Activated CD8-positive, alpha-beta memory T cell treated with anti-CD3 and anti-CD28 coated beads, Interleukin-2, amount 10 ng/mL, durations not matched to agents 7 days and 5 days (primary cell): ENCODE measurements at places on chromosomes 3 and 15.
A peak's percentile ranks its signal among the peaks of the same experiment; 100 is the strongest.

DNA sequence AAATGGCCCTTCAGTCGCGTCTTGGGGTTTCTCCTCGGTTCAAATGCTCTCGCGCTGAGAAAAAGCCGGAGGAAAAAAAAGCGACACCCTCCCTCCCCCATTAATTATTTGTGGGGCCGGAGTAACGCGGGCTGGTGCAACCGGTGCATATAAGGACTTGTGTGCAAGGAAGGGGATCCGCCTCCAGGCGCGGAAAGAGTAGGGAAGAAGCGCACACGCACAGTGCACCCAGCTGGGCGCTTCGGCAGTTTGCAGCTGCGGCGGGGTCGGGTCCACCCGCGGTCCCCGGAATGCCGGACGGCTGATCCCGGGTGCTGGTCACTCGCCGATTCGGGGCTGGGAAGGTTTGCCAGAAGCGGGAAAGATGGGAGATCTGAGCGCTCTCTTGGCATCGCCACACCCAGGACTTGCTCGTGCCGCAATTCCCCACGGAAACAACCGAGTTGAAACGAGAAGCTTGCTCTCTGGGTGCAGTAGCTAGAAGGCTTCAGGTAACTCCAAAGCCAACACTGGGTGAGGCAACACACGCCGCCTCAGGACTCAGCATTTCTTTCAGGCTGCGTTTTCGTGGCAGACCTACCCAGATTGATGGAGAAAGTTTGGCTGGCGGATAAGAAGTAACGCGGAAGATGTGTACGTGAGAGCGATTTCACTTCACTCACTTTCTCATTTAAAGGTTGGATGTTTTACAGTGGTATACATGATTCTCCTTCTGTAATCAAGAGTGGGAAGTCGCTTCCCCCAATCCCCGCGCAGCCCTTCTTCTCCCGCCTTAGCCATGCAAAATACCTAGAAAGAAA lies 720 bp upstream of the TNIK start:
- DNase-seq = peak; percentile 67

DNA sequence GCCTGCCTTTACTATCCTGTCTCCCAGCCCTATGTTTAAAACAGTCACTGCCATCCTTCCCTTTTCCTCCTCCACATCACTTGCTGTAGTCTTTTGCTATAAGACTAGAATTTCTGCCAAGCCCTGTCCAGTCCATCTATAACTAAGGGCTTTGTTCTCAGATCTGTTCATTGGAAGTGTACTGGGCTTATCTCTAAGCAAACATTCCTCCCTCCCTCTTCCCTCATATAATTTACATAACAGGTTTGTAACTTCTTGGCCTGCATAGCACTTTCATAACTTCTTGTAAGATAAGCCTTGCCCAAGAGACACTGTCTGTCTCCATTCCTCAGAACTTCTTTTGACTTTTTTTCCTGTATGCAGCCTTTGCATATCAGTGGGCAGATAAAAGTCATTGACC lies 16.7 kb downstream of the TPRG1 start:
- DNase-seq = no peak

- DNase-seq = no peak
These were observed 26.5 kb upstream of the PSMD6 start for GRCh38 chr3:64049832-64050231.

DNA sequence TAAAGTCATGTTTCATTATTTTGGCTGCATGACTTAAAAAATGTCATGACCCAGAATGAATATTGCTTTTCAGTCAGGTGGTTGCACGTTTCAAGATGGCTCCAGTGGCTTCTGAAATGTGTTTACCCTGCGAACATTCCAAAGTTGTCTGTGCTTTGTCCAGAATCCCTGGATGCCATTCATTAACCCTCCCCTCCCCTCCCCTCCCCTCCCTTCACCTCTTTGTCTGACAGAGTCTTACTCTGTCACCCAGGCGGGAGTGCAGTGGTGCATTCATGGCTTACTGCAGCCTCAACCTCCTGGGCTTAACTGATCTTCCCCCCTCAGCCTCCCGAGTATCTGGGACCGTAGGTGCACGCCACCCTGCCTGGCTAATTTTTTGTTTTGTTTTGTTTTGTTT lies 308.0 kb downstream of the PTPRG start:
- no peak for DNase-seq

DNA sequence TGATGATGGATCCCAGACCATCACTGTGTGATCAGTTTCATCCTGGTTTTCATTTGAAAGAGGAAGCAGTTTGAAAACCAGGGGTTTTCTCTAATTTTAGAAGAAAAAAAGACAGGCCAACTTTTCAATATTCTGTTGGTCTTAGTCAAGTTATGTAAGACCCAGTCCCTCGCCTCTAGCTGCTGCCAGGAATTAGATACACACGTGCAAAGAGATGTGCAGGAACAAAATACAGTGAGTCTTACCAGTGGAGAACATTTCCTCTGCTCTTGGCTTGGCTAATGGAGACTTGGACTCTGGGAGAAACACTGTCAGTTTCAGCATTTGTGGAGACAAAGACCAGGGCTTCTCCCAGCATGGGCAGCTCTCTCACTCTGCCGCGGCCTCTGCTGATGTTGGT lies 214.9 kb upstream of the C2CD4B start:
- DNase-seq = no peak

GRCh38 chr3:24177201-24177600 lies 232.1 kb downstream of the NR1D2 start:
- DNase-seq = no peak

GRCh38 chr15:26698555-26698954 lies 74.3 kb downstream of the GABRB3 start:
- no peak for DNase-seq

GRCh38 chr3:146503461-146504202 lies 34.3 kb upstream of the PLSCR2 start:
- DNase-seq = peak; percentile 81

GRCh38 chr3:9715764-9716437 lies 12.3 kb downstream of the CPNE9 start:
- peak; percentile 62 for DNase-seq

- peak; percentile 46 for DNase-seq
These were observed 130.7 kb downstream of the LPP start for GRCh38 chr3:188284455-188285212.

GRCh38 chr3:45212095-45212468 lies 14.0 kb downstream of the TMEM158 start:
- no peak for DNase-seq

DNA sequence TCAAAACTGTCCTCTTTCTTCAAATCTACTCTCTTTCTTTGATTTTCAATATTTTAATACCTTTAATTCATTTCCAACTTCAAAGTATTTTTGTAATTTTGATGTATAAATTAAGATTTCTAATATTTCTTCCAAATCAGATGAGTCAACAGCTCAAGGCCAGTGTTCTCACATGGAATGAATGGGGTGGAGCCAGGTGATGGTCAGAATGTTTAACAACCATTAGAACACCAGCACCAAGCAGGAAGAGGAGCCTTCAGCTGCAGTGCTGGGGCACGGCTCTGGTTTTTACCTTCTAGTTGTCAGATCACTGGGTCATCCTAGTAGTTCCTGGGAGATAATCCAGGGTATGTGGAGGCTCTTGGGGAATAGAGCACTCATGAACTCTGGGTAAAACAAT lies 494.5 kb upstream of the PDZRN3 start:
- DNase-seq = no peak

GRCh38 chr3:64340641-64341101 lies 115.4 kb upstream of the PRICKLE2 start:
- no peak for DNase-seq

- no peak for DNase-seq
These were observed 121.8 kb upstream of the NPHP3 start for GRCh38 chr3:132843851-132844553.

GRCh38 chr3:190108804-190109203 lies 11.9 kb downstream of the P3H2 start:
- DNase-seq = no peak

DNA sequence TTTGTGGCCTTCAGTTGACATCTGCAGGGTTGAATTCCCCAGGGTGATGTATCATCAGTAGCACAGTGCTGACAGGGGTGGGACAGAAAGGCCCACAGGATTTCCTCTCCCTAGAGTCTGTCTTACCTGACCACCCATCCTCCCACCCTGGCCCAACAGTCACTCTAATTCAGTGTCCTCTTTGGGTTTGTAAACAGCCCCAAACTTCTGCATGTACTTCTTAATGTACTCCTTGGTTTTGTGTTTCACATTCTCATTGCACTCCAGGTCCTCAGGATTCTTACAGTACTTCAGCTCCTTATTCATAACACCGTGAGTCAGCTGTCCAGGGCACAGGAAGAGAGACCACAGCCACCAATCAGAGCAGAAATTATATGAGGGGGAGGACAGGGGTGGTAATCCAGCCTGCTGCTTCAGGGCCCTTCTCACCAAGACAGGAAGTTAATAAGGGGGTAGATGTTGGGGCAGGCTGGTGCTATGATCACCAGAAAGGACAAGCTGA lies 37.5 kb downstream of the NBEAL2 start:
- DNase-seq = peak; percentile 82

GRCh38 chr15:51647128-51647562 lies 24.6 kb upstream of the DMXL2 start:
- no peak for DNase-seq

- no peak for DNase-seq
These were observed 459.9 kb upstream of the TPRG1 start for GRCh38 chr3:188711881-188712247.

DNA sequence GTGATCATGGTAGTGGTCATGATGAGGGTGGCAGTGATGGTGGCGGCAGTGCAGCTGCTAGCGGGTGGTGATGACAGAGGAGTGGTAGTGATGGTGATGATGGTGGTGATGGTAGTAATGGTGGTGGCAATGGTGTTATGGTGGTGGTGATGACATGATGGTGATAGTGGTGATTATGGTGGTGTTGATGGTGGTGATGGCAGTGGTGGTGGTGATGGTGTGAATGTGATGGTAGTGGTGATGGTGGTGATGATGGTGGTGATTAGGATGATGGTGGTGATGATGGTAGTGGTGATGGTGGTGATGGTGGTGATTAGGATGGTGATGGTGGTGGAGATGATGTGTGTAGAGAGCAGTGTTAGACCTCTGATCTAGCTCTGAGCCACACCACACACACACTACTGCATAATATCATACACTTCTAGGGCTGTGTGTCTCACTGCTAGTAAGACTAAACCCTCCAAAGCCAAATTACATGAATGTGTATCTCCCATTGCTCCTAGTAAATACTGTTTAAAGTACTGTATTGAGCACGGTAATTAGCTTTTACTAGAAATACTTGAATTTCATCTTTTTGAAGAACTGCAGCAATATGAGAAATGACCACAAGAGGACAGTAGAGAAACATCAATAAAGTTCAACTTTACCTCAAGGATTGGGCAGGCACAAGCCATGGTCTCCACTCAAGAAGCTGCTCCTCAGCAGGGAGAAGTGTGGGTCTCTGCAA lies 28.8 kb downstream of the TMED3 start:
- DNase-seq = no peak

DNA sequence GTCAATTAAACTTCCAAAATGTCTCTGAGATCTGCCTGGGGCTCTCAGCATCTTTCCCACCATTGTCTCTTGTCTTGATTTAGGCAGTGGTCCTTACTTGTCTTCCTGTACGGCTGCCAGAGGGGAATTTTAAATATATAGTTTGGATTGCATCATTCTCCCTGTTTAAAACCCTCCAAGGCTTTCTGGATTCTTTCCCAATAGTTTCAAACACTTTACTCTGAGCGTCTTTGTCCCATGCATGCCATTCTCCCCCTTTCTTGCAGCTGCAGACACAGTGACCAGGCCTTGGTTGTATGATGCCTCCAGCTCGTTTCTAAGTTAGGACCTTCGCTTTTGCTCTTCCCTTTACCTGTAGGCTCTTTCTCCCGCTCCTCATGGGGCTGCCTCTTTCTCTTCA lies 323.3 kb upstream of the CTNNB1 start:
- no peak for DNase-seq

DNA sequence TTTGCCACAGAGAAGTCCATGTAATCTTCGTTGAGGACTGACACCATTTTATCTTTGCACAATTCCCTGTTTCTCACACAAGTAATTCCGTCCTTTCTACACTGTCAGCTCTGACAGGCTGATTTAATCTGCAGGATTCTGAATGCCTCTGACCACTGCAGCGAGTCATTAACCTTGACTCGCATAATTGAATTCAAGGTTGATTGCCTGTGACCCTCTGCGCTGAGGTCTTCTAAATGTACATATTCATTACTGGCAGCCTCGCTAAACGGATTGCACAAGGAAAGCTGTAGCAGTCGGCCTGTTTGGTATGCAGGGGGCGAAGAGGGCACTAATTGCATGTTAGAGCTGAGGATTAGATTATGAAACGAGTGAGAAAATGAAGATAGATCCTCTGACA lies 147.8 kb downstream of the SHOX2 start:
- no peak for DNase-seq

DNA sequence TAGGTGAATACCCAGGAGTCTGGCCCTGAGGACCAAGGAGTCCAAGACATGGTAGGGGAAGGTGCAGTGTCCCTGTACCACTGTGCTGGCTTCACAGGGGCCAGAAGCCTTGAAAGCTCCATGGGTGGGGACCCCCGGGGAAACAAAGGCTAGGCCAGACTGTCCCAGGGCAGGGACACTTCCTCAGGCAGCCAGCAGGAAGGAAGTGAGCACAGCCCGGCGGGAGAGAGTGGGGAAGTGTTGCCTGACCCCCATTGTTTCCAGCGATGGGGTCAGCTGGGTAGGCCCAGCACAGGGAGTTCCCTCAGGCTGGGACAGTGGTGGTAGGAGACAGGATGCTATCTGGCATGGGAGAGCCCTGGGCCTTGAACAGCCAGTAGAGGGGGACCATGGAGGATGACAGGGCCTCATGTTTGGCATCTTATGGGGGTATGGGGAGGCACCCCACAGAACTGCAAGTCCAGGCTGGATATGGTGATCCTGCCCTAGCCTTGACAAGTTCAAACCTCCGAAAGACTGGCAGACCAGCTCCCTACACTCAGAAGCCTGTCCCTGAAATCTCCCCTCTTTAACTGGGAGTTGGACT lies 1.2 kb upstream of the HYAL2 start:
- DNase-seq = peak; percentile 39

DNA sequence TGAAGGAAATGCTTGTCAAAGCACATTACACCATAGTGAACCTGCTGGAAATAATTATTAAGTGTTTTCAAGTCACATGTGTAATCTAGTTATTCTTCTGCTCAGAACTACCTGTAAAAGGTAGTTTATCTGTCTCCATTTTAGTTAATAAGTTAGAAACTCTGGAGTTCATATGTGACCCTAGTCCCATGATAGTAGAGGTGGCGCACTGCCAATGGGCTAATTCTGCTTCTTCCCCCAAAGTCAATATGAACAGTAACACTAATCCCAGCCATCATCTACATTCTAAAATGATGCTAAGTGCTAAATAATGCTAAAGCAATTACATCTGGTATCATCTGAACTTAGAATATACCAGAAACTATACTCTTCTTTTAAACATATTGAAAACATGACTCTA lies 361.0 kb upstream of the NECTIN3 start:
- no peak for DNase-seq
